ENCODE measurements at places on chromosomes 5 and 9.

GRCh38 chr5:115855959-115856358 is 14.2 kb downstream of the AP3S1 start:
- ATAC-seq = no peak

GRCh38 chr5:142339781-142340180 is 15.0 kb upstream of the SPRY4 start:
- ATAC-seq = no peak

GRCh38 chr5:165775111-165775510 is 2269.7 kb downstream of the MAT2B start:
- no peak for ATAC-seq

GRCh38 chr5:75303419-75303818 is 33.6 kb upstream of the HMGCR start:
- ATAC-seq = no peak

GRCh38 chr5:132470010-132470392 is 20.6 kb downstream of the IRF1 start:
- no peak for ATAC-seq

DNA sequence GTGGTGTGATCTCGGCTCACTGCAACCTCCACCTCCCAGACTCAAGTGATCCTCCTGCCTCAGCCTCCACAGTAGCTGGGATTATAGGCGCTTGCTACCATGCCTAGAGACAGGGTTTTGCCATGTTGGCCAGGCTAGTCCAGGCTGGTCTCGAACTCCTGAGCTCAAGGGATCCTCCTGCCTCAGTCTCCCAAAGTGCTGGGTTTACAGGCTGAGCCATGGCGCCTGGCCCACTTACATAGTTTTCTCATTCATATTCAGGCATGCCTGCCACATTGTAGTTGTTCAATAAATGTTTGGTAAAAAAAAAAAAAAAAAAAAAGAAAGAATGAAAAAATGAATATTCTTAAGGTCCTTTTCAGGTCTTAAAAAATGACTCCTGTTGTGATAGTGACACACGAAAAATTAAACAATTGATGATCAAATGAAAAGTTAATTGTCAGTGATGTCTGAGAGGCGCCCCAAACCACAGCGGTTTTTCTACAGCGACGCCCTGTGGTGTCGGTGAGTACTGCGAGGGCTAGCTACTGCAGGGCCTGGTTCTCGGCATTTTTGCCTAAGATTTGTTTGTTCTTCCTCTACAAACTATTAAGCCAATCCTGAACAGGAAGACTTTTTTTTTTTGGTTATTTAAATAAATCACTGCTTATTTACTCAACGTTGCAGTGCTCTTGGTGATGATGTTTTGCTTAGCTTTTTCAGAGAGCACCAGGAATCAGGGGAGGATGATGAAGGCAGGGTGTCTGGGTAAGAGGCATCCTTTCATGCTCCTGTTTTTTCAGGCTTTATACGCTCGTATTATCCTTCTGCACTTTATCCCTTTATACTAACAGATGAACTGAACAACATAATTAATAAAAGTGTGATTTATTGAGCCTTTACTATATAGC is 67.0 kb upstream of the DPYSL3 start:
- no peak for ATAC-seq

- no peak for ATAC-seq
Measured at GRCh38 chr5:145703856-145704255, 131.3 kb downstream of the PRELID2 start.

DNA sequence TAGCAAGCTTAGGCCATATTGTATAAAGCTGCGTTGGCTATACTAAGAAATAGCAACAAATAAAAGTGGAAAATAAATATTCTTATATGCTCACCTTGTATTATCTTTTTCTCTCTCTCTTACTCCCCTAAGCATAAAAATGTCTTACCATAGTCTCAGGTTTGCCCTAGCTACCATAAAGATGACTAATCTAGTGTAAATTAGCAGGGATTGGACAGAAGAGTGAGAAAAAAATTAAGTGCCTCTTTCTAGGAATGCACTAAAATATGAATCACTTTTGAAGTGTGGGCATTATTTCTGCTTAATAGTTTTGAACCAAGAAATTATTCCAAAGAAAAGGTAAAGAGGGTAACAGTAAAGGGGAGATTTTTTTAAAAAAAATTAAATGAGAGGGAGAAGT is 201.3 kb downstream of the HINT1 start:
- ATAC-seq = no peak

DNA sequence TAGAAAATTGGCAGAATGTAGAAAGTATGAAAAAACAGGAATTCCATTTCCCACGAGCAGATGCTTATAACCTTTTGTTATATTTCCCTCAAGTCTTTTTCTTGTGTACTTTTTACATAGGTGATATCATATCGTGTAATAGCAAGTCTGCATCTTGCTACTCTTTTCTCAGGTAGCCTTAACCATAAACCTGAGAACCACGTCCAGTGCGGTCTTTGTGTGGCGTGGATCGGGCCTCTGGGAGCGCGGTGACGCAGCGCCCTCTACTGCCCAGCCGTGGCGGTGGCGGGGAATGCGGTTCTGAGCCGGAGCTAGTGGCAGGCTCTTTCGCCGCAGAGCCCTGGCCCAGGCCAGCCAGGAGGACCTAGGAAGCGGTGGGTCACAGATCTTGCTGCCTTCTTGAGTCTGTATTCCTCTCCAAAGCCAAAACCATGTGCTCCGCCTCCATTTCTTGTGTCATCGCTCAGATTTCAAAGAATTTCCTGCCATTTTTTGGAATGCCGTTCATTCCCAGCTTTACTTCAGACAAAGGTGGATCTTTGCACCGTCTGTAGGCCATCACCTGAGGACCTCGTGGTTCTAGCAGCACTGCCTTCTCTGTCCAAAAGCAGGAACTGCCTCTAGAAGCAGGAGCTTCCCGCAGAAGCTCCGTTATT is 71.9 kb downstream of the MVB12B start:
- peak; percentile 65 for ATAC-seq

DNA sequence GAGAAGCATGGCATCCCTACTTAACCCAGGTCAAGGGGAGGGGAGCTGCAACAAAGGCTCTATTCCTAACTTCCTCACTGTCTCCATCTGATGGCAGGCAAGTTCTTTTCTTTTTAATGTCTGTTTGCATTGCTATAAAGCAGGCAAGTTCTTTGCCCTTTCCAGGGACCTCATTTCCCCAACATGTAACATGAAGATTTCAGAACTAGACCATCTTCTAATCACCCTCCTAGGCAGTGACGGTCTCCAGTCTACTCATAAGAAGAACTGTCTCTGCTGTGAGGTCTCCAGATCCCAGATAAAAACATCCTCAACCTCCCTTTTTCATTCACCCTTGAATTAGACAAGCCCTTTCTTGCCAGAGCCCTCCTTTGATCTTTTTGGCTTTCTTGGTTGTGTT is 42.1 kb downstream of the PPP1R2B start:
- no peak for ATAC-seq

- ATAC-seq = no peak
Measured at GRCh38 chr9:99633265-99633664, 188.4 kb upstream of the NR4A3 start.

GRCh38 chr9:127182901-127183746 is 60.7 kb upstream of the ANGPTL2 start:
- ATAC-seq = no peak

DNA sequence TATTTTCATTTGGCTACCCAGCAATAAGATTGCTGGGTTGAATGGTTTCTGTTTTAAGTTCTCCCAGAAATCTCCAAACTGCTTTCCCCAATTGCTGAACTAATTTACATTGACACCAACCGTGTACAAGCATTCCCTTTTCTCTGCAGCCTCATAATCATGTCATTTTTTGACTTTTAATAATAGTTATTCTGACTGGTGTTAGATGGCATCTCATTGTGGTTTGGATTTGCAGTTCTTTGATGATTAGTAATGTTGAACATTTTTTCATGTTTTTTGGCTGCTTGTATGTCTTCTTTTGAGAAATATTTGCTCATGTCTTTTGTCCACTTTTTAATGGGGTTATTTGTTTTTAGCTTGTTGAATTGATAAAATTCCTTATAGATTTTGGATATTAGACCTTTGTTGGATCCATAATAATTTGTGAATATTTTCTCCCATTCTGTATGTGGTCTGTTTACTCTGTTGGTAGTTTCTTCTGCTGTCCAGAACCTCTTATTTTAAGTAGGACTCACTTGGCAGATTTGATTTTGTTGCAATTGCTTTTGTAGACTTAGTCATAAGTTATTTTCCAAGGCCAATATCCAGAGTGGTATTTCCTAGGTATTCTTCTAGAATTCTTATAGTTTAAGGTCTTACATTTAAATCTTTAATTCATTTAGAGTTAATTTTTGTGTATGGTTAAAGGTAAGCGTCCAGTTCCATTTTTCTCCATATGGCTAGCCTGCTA is 793.7 kb downstream of the BRINP1 start:
- no peak for ATAC-seq

DNA sequence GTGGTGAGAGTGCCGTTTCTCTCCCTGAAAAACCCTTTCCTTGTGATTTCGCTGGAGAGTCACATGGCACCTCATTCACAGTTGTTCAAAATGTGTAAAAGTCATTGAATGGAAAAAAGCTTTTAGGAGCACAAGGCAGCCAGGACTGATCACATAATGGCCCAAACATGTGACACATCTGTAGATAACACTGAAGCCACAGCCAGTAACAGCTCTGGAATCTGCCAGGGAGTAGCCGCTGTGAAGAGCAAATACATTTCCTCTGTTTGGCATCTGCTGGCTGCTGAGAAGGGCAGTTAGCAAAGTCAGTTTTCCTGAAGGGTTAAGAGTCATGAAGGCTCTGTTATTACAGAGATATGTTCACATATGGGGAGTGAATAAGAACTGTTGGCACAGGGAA is 271.8 kb downstream of the NNT start:
- no peak for ATAC-seq

- ATAC-seq = no peak
Measured at GRCh38 chr5:52077941-52078815, 694.9 kb downstream of the ISL1 start.

- no peak for ATAC-seq
Measured at GRCh38 chr5:6581559-6582426, 51.1 kb downstream of the NSUN2 start.

DNA sequence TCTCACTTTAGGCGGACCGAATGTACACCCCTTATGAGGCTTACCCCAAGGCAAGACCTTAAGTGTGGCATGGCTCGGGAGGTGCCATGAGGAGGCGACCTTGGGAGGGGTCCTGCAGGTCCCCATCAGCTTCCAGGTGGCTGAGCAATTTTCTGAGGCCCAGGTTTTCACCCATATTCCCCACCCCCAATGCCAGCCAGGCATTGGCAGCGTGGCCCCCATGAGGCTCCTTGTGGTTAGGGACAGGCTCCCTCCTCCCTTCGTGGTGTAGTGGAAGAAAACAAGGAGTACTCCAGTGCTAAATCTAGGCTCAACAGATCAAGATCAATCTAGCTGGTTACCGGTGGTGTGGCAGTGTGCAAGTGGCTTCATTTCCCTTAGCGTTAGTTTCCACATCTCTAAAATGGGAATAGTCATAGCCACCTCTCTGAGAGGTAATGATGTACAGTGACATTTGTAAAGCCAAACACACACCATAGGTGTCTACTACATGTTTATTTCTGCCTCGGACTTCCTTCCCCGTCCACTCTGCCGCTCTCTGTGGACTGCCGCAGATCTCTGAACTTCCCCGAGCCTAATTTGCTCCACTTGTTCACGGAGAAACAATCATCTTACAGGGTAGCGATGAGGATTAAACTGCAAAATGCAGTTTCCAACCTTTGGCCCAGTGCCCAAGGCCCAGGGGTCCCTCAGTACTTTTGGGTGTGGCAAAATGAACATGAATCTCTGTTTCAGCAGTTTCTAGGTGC is 8.4 kb downstream of the LHX2 start:
- no peak for ATAC-seq

- ATAC-seq = no peak
Measured at GRCh38 chr5:136040746-136041415, 12.1 kb downstream of the TGFBI start.

DNA sequence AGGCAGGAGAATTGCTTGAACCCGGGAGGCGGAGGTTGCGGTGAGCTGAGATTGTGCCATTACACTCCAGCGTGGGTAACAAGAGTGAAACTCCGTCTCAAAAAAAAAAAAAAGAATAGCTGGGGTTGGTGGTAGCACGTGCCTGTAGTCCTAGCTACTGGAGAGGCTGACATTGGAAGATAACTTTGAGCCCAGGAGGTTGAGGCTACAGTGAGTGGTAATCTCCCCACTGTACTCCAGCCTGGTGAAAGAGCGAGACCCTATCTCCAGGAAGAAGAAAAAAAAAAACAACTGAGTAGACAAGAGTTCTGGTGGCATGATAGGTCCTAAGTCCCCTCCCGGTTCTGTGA is 26.3 kb downstream of the GOLGA2 start:
- no peak for ATAC-seq

DNA sequence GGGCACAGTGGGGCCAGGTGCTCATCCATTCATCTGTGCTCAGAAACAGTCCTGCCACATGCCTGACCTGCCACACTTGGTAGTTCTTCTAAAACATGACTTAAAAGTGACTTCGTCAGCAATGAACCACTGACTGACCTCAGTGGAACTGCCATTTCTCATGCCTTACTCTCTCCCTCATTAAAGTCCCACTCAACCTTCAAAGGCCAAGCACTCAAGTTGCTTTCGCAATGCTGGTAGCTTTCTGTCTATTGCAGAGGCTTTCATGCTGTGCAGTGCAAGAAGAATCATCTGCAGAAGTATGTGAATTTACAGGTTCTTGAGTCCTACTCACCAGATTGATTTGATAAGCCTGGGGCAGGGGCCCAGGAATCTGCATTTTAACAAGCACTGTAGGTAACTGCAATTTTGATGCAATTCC is 23.9 kb downstream of the B4GALT1 start:
- ATAC-seq = peak; percentile 4

DNA sequence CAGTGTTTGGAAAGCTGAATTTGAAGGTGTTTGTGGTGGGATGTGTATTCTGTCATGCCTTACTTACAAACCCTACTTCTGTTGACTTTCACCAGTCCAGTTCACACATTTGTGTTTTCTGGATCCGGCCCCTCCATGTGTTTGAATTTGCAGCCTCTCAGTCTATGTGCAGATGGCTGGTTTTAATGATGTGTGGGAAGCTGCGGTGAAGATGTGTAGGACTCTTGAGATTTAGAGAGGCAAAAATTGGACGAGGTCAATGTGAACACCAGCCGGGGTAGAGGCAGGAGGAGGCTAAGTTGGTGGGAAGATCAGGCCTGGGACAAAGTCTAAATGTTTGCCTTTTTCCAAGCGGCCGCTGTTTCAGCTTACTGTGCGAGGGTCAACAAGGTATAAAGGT is 115.4 kb upstream of the KLF9 start:
- no peak for ATAC-seq

DNA sequence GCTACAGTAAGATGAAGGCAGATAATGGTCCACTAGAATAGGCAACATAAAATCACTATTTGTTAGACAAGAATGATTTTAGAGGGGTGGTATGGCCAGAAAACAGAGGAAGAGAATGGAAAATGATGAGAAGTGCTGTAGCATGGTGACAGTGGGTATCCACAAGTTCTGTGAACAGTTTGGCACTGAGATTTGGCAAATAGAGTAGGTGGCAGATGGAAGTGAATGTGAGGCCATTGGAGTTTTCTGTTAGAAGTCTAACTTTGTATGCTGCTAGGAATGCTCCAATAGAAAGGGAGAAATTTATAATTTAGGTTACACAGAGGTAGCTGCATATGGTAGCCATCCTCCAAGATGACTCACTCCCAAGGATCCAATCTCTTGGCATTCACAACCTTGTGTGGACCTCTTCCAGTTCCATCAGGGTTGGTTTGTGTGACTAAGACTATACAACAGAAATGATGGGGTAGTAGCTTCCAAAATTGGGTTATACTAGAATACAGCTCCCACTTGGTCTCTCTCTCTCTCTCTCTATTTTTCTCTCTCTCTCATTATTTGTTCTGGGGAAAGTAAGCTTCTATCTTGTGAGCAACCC is 646.9 kb upstream of the ZNF608 start:
- ATAC-seq = no peak
